Stimulated activated memory B cell treated with anti-CD40 and anti-IgM and Interleukin-4, amounts not matched to agents 10 μg/mL and 1 μg/mL and 100 μg/mL, for 72 hours (primary cell): ENCODE measurements at places on chromosomes 3 and 15.

DNA sequence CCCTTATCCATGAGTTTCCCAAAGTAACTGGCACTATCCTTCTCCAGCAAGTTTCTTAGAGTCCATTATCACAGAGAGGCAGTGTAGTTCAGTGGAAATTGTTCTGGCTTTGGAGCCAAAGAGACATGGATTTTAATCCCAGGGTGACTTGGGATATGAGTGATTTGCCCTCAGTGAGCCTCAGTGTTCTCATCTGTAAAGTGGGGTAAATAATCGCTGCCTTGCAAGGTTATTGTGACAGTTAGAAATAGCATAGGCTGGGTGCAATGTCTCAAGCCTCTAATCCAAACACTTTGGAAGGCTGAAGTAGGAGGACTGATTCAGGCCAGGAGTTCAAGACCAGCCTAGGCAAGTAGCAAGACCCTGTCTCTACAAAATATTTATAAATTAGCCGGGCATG lies 30.0 kb downstream of the DAPK2 start:
- H3K27me3 ChIP-seq, result no peaks in the 10 kb centered on the region
- peaks cover 10% of the 10 kb centered on the region for H3K36me3 ChIP-seq
- ATAC-seq, result no peak
- H3K4me1 ChIP-seq, result peaks cover 19% of the 10 kb centered on the region
- peak overlapping the region; percentile 10 for H3K27ac ChIP-seq

DNA sequence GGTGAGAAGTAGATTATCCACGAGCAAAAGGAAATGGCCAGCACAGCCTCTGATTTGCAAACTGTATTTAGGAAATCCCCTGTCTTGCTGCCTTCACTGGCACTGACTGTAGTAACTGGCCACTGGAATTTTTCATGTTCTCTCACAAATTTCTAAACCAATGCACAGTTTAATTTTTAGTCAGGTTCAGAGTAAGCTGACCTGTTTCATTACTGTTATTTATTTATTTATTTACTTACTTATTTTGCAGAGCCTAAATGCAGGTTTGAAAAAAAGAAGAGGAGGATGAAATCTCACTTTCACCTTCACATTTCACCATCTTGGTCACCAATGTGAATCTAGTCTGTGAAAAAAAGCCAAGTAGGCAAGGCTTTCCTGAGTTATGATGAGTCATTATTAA lies 291.0 kb downstream of the PLOD2 start:
- no peak overlapping the region for H3K27ac ChIP-seq
- H3K4me3 ChIP-seq, result no peak overlapping the region
- H3K4me1 ChIP-seq, result no peaks in the 10 kb centered on the region
- ATAC-seq, result no peak
- H3K36me3 ChIP-seq, result no peaks in the 10 kb centered on the region

- H3K27me3 ChIP-seq, result no peaks in the 10 kb centered on the region
- no peaks in the 10 kb centered on the region for H3K4me1 ChIP-seq
- no peak overlapping the region for H3K27ac ChIP-seq
- no peaks in the 10 kb centered on the region for H3K36me3 ChIP-seq
Measured at GRCh38 chr3:54157860-54158259, 35.5 kb downstream of the CACNA2D3 start.

DNA sequence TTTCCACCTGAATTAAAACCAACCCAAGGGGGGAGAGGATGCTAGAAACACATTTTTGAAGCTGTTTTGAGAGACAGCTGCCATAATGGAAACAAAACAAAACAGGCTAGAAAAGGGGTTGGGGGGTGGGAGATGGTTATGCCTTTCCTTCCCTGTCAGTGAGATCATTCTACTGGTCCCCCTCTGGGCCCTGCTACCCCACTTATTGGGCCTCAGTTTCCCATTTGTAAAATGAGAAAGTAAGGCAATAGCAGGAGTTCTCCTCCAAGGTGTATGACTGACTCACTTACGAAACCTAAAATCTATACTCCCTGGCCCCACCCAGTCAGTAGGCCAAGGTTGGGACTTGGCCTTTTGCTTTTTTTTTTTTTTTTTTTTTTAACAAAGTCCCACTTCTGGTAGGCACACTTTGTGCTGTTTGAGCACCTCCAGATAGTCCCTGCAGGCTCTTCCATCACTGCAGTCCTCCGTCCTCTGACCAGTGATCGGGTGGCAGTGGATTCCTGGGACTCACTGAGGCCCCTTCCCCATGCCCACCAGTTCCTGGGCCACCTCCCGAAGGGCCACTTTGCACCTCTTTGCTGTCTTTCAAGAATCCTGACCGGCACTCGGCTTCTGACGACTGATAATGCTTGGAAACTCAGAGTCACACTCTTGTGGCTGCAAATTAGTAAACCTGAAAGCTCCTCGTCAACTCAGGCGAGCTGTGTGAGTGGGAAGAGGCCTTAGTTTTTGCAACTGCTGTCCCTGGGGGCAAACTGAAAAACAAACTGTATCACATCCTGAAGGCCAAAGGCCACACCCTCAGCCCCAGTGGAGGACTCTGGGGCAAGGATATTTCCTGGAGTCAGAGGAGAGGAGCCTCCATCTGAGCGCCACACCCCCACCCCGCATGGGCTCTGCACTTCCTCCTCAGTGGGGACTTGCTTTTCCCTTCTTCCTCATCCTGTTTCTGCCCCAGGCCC lies 6.7 kb upstream of the PSTPIP1 start:
- ATAC-seq, result peak; percentile 91
- peak overlapping the region; percentile 80 for H3K4me3 ChIP-seq
- peak overlapping the region; percentile 99 for H3K27ac ChIP-seq
- no peaks in the 10 kb centered on the region for H3K36me3 ChIP-seq
- H3K4me1 ChIP-seq, result peaks cover 47% of the 10 kb centered on the region
